ENCODE measurements at places on chromosomes 6 and 20.

GRCh38 chr6:106538145-106538544 lies 91.2 kb downstream of the RTN4IP1 start:
- DNase-seq, result no peak

DNA sequence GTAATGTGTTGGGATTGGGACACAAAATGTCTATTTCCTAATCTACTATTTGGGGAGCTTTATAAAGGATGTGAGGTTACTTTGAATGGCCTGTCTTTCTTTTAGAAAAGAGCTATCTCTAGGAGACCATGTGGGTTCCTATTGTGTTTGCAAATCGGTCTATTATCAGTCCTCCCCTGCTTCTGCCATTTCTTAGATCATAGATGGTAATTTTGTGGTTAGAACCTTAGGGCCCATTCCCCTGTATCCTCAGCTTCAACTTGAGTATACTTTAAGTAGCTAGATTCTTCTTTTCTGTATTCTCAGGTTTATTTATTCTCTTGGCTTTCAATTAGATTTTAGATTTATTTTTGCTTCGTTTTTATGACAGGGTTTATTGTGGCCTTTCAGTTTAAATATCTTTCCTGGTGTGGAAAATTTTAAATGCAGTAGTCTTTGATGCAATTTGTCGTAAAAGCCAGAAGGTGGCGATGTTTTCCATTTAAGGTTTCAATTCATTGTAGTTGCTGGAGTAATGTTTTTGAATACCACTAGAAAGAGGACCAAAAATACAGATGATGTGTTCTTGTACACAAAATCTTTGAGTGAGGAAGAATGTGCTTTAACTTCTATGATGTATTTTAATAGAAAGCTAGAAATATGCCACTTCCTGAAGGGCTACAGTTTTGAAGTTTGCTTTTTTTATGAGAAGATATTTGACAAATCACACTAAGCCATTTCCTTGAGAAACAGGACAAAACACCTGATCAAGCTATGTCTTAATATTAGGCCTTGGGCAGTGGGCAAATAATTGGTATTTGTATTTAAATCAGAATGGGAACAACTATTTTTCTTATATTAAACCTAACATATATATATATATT lies 20.3 kb downstream of the TBPL1 start:
- DNase-seq, result no peak

- no peak for DNase-seq
These were observed at the start of gene TIAM2 for GRCh38 chr6:154995254-154996015. TSS of gene TIAM2 (plus strand) at chr6:154995315. CDS start at chr6:155129224, 133,909 bp downstream.

DNA sequence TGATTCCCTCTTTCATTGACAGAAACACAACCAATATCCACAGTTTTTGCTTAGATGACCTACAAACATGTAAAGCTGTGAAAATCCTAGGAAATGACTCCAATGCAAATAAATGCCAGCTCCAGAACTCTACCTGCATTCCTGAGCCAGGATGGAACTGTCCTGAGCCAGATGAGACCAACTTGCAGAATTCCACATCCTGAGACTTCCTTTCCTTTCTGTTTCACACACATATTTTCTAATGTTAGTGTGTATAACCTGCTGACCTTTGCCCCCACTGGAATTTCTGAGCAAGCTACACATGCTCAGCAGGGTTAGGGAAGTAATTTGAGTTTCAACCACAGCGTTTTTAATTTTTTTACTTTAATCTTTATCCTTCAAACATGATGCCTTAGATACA lies 69.6 kb upstream of the ADGRF1 start:
- DNase-seq, result no peak

- DNase-seq, result no peak
These were observed 42.7 kb downstream of the TRPC4AP start for GRCh38 chr20:35049776-35050352.

DNA sequence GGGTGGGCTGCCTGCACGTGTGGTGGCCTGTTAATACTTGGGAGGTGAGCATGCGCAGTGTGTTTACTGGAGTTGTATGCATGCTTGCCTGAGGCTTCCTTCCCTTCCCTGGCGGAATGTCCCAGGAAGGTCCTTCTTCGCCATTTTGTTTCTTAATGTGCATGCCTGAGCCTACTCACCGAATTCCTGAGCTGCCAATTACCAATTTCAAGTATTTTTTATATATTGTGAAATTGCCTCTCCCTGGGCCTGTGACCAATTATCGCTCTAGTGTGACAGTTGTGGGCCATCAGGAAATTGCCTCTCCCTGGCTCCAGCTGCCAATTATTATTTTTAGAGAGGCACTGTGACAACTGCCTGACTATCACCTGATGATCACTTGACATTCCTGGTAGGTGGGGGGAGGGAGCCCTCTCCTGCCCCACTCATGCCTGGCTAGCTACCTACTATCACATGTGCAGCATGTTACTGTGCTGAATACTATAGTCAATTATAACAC lies 70.0 kb downstream of the FAM50B start:
- no peak for DNase-seq

Data from pulmonary artery endothelial cell (primary cell).